ENCODE measurements at places on chromosomes 16 and 17.

GRCh38 chr17:49944273-49944870 lies 24.6 kb upstream of the DLX4 start:
- no peak for DNase-seq

- DNase-seq, result no peak
Measured at GRCh38 chr16:22694887-22695382, 119.0 kb upstream of the HS3ST2 start.

DNA sequence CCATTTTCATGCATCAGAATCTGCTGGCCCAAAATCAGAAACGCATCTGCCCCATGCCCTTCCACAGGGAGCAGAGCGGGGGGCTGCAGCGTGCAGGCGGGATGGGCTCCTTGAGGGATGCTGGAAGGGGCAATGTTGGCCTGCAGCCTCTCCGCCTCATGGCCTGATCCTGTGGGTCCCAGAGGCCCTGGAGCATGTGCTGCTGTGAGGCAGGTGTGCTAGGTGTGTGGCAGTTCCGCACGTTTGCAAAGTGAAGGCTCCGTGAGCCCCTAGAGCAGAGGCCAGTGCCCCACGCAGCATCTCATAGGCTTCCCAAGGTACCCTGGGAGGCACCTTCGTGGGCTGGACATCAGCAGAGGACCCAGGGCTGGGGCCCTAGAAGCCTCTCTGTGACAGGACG lies 36.4 kb upstream of the CDH15 start:
- DNase-seq, result no peak

- no peak for DNase-seq
Measured at GRCh38 chr16:29662729-29663015, 375 bp upstream of the SPN start.

DNA sequence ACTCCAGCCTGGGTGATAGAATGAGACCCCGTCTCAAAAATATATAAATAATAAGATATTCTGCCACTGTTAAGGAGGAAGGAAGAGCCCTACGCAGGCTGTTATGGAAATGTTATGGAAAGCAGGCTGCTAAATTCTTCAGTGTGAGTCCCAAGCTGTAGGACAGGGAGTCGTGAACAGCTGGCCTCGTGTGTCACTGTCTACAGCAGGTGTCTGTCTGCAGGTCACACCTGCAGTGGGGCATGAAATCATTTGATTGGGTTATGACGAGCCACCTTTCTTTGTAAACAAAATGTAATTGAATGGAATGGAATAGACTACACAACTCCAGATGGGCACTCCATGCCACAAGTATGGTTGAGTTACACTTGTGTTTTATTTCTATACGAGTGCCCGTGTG lies 15.6 kb upstream of the LITAF start:
- DNase-seq, result peak; percentile 99

GRCh38 chr17:17946093-17946492 lies 26.1 kb downstream of the TOM1L2 start:
- DNase-seq, result no peak

DNA sequence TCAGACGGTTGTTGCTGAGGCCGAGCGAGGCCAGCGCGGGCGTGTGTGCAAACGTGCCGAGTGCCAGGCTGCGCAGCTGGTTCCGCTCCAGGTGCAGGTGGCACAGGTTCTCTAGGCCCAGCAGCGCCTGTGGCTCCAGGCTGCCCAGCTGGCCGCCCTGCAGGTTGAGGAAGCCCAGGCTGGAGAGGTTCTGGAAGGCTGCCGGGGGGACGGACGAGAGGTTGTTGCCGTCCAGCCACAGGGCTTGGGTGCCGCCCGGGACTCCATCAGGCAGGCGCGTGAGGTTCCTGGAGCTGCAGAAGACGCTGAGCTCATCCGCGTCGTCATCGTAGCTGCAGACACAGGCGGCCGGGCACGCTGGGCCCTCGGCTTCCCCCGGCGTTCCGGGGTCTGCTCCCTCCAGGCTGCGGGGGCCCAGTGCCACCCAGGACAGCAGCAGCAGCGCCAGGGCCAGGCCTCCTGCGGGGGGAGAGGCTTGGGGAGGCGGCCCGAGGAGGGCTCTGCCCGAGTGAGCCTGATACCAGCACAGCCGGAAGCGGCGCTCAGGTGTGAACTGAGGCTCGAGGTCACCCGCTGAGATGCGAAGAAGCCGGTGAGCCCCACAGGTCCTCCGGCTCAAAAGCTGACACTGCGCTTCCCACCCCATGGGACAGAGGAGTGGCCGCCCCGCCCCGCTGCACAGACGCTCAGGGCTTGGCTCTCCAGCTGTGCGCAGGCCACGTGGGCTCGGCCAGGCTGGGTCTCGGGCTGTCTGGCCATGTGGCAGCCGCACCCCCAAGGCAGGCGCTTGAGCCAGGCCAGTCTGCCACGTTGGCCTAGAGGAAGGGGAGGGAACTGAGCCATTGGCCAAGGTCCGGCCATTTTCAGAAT lies 1.3 kb downstream of the IGFALS start:
- no peak for DNase-seq

GRCh38 chr17:21288571-21289017 lies 4.1 kb downstream of the MAP2K3 start:
- no peak for DNase-seq

DNA sequence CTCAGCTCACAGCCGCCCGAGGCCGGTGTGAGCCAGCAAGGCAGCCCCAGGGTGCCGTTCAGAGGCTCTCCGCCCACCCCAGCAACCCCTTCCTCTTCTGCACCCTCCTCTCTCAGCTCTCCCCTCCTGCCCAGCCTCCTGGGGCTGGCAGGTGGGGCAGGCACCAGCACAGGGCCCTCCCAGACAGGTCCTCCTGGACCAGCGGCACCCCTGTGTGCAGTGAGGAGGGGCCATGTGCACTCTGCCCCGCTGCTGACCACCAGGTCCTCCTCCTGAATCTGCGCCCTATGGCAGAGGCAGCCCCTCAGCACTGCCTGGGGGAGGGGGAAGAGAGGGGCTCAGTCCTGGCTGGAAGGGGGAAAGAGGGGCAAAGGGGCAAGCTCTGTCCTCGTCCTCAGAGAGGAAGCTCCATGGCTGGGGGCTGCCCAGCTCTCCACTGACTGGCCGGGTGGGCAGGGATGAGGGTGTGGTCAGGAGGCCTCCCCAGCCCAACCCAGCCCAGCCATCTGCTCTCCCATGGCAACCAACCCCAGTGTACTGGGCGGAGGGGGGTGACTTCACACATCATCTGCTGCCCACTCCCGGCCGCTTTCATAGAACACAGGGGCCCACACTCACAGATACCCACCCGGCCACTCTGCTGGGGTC lies 5.4 kb upstream of the BCAR1 start:
- DNase-seq, result no peak

- DNase-seq, result no peak
Measured at GRCh38 chr17:7208027-7208571, 11.5 kb downstream of the DLG4 start.

DNA sequence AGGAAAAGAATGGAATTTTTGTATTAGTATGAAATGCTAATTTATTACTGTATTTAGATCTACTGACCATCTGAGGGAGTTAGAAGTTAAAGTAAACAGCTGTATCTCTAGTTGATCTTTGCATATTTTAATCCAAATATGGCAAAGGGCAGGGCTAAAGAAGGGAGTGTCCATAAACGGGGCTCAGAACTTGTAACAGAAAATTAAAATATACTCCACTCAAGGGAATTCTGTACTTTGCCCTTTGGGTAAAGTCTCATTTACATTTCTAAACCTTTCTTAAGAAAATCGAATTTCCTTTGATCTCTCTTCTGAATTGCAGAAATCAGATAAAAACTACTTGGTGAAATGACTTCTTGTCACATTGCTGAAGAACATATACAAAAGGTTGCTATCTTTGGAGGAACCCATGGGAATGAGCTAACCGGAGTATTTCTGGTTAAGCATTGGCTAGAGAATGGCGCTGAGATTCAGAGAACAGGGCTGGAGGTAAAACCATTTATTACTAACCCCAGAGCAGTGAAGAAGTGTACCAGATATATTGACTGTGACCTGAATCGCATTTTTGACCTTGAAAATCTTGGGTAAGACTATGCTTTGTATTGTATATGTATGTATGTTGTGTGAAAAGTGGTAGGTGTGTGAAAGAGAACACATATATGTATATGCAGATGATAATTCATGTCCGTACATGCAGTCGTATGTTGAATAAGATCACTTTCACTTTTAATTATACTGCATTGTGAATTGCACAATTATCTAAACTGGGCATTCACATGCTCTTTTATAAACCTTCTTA lies at the start of gene ASPA:
Gene ASPA (plus strand): TSS at position 186 of the 799 bp plus-strand sequence. CDS start 163 bp downstream, at position 349.
- DNase-seq, result no peak

- no peak for DNase-seq
Measured at GRCh38 chr17:8019665-8020650, 17.5 kb downstream of the GUCY2D start.

- no peak for DNase-seq
Measured at GRCh38 chr16:15780805-15781204, 76.0 kb downstream of the MYH11 start.

DNA sequence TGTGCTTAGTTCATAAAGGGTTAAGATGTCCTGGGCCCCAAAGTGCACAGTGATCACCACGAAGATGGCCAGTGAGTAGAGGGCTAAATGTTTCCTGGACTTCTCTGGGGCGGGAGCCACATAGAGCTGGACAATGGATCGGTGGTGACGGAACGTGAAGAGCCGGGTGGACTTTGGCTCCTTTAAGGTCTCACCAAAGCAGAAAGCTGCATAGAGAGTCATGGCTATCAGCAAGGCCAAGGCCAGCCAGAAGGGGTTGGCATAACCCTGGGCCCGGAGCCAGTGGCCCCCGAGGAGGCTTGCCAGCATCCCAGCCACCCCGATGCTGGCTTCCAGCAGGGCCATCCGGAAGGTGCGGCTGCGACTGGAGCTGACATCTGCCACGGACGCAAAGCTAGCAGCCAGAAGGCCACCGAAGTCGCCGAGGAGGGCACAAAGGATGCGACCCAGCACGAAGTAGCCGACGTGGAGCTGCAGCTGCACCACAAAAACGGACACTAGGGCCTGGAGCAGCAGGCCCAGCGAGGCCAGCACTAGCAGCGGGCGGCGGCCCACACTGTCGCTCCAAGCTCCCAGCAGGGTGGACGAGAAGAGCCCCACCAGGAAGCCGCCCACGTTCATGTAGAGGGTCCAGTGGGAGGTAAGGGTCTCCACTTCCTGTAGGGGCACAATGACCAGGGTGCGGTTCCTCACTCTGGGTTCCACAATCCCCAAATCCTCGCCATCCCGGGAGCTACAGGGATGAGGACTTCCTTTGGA lies 1.0 kb downstream of the SLC46A1 start:
- no peak for DNase-seq

GRCh38 chr17:46984892-46985291 lies 5.8 kb upstream of the RPRML start:
- DNase-seq, result peak; percentile 72

GRCh38 chr16:1620391-1620790 lies 8.2 kb downstream of the CRAMP1 start:
- DNase-seq, result no peak

GRCh38 chr16:70597135-70597835 lies 49.1 kb upstream of the IL34 start:
- DNase-seq, result no peak

DNA sequence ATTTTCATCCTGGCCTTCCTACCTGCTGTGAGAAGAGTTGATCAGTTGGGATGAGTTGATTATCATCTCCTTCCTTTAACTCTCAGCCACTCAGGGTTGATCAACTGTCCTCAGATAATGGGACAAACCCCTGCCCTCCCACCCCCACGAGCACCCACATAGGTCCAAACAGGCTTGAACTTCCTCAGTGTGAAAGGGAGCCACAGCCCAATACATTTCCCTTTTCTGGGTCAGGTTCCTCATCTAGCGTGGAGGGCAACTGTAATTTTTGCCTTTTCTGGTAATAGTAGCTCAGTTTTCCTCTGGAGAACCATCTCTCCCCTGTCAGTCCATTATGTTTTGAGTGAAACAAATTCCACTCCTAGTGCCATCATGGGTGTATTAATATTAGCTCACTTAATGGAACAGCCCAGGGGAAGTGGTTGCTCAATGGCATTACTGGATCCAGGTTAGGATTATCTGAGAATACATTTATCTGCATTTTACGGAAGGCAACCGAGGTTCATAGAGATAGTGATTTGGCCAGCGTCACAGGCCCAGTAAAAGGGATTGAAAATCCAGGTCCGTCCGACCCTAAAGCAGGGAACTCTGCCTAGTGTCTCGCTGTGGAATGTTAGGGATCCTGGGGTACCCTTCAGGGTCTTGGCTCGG lies 476 bp upstream of the LPCAT2 start:
- no peak for DNase-seq

- DNase-seq, result no peak
Measured at GRCh38 chr16:71564335-71564967, 12.4 kb downstream of the TAT start.

GRCh38 chr16:56824331-56824730 lies 40.7 kb upstream of the SLC12A3 start:
- no peak for DNase-seq

DNA sequence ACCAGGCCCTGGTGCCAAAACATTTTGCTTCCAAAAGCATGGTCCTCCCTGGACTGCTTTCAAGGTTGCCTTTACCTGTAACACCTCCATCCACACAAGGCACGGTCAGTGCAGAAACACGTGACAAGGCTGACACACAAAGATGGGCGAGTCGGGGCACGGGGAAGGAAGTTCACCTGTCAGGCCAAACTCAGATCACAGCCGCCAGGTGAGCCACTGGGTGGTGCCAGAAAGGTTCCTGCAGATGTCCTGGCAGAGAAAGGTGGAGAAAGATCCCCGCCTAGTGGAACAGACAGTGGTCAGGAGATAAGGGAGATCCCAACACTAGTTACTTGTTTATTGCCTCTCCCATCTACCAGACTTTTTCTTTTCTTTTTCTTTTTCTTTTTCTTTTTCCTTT lies 155.3 kb downstream of the AIPL1 start:
- peak; percentile 68 for DNase-seq

DNA sequence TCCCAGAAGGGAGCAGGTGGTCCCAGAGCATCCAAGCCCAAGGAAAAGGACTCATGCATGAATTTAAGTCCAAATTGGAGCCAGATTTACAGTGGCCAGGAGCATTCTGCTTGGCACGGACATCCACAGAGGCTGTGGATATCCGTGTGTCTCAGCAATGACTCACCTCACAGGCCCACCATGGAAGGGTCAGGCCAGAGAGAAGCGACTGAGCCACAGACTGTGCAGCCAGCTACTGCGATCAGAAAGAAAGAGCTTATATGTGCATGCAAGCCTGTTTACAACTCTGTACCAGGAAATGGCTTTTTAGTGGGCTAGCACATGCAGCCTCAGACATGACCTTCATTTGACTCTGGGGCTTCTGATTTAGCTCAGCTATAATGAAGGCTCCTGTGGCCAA lies 231.0 kb downstream of the C16orf95 start:
- no peak for DNase-seq

DNA sequence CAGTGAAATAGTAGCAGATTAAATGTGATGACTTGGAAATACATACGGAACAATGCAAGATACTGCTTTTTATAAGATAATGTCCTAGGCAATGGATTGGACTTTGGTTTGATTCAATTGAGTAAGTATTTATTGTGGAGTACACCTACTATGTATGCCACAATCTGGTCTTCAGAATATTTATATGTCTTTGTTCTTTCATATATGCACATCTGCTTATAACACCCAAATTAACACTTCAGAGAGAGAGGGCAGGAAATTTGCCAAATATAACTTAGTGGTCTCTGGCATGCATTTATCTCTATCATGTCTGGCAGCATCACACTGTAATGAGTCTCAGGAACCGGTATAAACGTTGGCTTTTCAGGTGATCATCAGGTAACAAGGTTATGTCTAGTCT lies 16.9 kb downstream of the RPGRIP1L start:
- DNase-seq, result no peak

All from NCI-H2171 treated with DMSO at 0.1 percent for 48 hours (cell line).